ENCODE measurements at places on chromosomes 7 and 10.

DNA sequence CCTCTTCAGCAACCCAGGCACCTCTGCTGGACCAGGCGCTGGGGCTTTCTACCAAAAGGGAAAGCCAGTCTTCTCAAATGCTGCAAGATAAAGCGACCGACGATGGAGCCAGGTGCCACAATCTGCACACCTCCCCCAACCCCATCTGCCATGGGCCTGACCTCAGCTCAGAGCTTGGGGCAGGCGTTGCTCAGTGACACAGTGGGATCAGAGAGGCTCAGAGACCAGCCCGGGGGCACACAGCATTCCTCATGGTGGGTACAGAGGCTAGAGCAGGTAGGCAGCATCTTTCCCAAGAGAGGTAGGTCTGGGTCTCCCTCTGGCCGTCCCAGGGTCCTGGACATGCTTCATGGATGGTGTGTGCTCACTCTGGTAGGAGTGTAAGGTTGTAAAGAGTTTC, 56.3 kb downstream of the ZMIZ1 start:
- DNase-seq: no peak

GRCh38 chr7:113763226-113763625, 155.6 kb downstream of the PPP1R3A start:
- no peak for DNase-seq

- DNase-seq: no peak
Measured at GRCh38 chr10:45581216-45581549, 91.4 kb downstream of the ZFAND4 start.

- no peak for DNase-seq
Measured at GRCh38 chr7:75878312-75878768, 494 bp upstream of the RHBDD2 start.

DNA sequence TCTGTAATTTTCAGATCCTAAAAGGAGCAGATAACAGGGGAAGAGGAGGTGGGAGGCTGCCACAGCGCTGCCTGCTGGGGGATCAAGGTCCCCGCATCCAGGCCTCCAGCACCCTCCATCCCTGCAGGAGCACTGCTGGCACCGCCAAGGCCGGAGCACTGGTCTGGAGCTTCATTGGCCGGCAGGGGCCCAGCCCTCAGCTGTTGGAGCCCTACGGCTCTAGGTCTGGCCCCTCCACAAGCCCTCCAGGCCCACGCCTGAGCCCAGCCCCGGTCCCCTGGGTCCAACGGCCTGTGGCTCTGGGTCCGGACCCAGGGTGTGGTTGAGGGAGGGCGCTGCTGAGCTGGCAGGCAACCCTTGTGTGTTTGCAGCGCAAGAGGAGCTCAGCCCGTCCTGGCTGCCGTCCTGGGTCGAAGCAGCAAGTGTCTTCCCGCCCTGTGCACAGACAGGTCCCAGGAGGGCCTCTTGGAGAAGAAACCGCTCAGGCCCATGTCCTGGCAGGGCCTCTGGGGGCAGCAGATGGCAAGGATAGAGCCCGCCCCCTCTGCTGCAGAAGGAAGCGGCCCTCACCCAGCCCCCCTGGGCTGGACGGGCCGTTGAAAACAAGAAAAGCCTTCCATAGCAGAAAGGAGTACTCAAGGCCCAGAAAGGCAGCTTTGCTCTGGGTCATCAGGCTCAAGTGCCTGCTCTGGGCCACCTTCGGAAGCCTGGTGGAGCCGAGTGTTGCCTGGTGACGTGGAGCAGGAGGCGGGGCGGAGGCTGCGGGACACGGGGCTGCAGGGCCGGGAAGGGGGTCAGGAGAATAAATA, 54.3 kb upstream of the TNRC18 start:
- no peak for DNase-seq

GRCh38 chr7:19415123-19415522, 269.9 kb upstream of the FERD3L start:
- DNase-seq: no peak

DNA sequence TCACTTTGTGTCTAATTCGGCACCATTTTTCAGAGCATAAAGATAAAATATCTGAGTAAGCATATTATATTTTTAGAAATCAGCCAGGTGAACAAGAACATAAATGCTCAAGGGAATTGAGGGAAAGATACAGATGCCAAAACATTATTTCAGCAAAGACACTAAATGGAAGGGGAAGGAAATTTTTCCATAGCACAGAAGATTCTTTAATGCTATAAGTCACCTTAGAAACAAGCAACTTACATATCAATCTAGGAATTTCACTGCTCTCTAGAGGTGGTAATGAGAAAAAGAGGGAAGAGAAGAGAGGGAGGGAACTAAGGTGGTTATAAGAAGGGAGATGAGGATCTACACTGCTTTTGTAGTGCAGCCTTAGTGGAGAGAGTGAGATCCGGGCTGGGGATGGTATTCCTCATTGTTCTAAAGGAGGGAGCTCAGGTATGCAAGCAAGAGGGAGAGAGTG, 20.4 kb downstream of the ZNF365 start:
- no peak for DNase-seq

GRCh38 chr7:124720195-124720594, 45.4 kb downstream of the GPR37 start:
- DNase-seq: no peak

- DNase-seq: no peak
Measured at GRCh38 chr7:128697302-128697905, 25.3 kb downstream of the GARIN1A start.

GRCh38 chr7:128923411-128923800, 12.9 kb upstream of the KCP start:
- no peak for DNase-seq

GRCh38 chr10:88565072-88565471, 18.0 kb downstream of the RNLS start:
- DNase-seq: no peak

- no peak for DNase-seq
Measured at GRCh38 chr7:123748171-123748733, 551 bp downstream of the WASL start.

DNA sequence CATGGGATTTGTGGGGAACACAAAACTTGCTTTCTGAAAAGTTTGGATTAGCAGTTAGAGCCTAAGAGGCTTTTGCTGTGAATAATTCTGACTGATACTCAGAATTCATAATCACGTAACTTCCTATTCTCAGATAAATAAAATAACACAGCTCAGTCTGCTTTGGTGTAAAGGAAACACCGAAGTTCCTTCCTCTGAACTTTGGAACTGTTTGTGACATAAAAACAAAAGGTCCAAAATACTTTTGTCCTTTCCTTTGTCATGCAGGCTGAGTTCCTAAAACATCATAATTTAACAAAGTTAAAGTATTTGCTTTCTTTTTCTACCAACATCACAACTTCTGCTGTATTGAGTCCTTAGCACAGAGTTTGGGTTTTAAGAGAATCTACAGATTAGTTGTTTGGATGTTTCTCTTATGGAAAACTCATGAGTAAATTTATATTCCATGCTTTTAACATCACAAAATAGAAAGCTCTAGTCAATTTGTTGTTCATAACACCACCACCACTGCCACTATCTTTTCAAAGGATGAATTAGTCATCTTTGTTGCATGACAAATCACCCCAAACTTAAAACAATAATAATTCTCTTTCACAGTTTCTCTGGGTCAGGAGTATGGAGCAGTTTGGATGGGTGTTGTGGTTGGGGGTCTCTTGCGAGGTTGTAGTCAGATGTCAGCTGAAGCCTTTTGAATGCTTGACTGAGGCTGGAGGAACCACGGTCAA, 123.4 kb downstream of the REEP3 start:
- no peak for DNase-seq

- no peak for DNase-seq
Measured at GRCh38 chr10:34644224-34644623, 170.9 kb downstream of the PARD3 start.

DNA sequence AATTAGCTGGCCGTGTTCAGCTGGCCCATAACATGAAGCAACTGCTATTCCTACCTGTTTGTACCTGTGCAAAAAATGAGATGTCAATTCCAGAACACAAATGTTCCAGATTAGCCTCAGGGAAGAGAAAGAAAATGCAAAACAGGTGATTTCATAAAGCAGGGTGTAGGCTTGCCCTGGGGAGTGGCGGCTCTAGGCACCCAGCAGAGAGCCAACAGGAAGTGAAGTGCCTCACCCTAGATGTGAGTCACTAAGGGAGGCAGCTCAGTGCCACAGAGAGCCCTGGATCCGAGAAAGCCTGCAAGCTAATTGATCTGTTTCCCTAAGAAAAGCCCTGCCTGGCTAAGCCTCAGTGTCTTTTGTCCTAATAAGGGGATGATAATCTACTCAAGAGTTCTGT, 240.0 kb downstream of the ARHGAP21 start:
- DNase-seq: no peak

DNA sequence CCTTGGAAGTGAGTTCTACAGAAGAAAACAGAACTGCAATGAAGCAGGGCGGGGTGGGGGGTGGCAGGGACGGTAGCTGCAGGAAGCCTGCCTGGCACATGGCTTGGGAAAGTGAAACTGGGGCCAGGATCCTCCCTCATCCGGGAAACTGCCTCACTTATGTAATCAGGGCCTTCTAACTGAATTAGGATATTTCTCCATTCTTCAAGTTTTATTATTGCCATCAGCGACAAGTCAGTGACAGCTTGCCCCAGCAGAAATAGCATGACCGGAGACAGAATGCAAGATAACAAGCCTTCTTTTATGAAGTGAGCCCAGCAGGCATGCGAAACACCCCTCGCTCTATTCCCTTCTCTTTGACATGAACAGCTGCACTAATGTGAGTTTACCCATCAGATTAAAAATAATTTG, 77.5 kb upstream of the CACUL1 start:
- DNase-seq: no peak

GRCh38 chr10:106898446-106898845, 266.1 kb downstream of the SORCS1 start:
- DNase-seq: no peak

GRCh38 chr7:108234971-108235450, 104.8 kb upstream of the LAMB4 start:
- DNase-seq: no peak

GRCh38 chr10:29243750-29244149, 45.1 kb upstream of the LYZL1 start:
- DNase-seq: no peak

- no peak for DNase-seq
Measured at GRCh38 chr7:88760136-88760515, 626 bp downstream of the ZNF804B start.

- DNase-seq: no peak
Measured at GRCh38 chr7:70242826-70243225, 644.6 kb downstream of the AUTS2 start.

GRCh38 chr10:132414402-132415016, 17.5 kb downstream of the PWWP2B start:
- DNase-seq: no peak

Data from NCI-H1417 treated with DMSO at 0.1 percent for 48 hours (cell line).